ENCODE measurements at places on chromosomes 6 and 20. TPM values are rescaled to one million over a fixed set of nuclear protein-coding genes. Genes with fewer than 3 reads are reported as not detected.

MEP1A gene
- not detected for total RNA-seq

HMGN3 gene
- total RNA-seq = 58.0 TPM

COL12A1 gene
- 24.8 TPM for total RNA-seq

SOX18 gene
- 1.2 TPM for total RNA-seq

ACTL10 gene
- total RNA-seq = 9.6 TPM

ENPP5 gene
- not detected for total RNA-seq

SGK1 gene
- 213 TPM for total RNA-seq

TUBB1 gene
- total RNA-seq = 0.04 TPM

MEI4 gene
- not detected for total RNA-seq

VGLL2 gene
- total RNA-seq = 0.58 TPM

KHDC1 gene
- total RNA-seq = not detected

C6orf118 gene
- total RNA-seq = 1.5 TPM

CFAP206 gene
- not detected for total RNA-seq

FERMT1 gene
- total RNA-seq = 24.0 TPM

COL19A1 gene
- total RNA-seq = 14.0 TPM
